ENCODE measurements at places on chromosomes 11 and 22.

DNA sequence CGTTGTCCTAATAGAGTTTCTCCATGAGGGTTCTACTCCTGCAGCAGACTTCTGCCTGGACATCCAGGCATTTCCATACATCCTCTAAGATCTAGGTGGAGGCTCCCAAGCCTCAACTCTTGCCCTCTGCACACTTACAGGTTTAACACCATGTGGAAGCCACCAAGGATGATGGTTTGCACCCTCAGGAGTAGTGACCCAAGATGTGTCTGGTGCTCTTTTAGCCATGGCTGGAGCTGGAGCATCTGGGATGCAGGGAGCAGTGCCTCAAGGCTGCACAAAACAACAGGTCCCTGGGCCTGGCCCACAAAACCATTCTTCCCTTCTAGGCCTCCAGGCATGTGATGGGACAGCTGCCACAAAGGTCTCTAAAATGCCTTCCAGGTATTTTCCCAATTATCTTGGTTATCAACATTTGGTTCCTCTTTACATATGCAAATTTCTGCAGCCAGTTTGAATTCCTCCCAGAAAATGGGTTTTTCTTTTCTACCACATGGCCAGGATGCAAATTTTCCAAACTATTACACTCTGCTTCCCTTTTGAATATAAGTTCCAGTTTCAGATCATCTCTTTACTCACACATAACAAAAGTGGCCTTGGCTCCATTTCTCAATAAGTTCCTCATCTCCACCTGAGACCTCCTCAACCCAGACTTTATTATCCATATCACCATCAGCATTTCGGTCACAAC lies 69.5 kb upstream of the GNAZ start:
- no peak for DNase-seq

- no peak for DNase-seq
These were observed 28.5 kb upstream of the CARD16 start for GRCh38 chr11:105073456-105074165.

- no peak for DNase-seq
These were observed 348.7 kb downstream of the ETS1 start for GRCh38 chr11:128238521-128239265.

GRCh38 chr22:29400576-29400975 lies 12.2 kb upstream of the AP1B1 start:
- no peak for DNase-seq

- DNase-seq, result no peak
These were observed 24.6 kb downstream of the MRGPRD start for GRCh38 chr11:68956142-68956541.

DNA sequence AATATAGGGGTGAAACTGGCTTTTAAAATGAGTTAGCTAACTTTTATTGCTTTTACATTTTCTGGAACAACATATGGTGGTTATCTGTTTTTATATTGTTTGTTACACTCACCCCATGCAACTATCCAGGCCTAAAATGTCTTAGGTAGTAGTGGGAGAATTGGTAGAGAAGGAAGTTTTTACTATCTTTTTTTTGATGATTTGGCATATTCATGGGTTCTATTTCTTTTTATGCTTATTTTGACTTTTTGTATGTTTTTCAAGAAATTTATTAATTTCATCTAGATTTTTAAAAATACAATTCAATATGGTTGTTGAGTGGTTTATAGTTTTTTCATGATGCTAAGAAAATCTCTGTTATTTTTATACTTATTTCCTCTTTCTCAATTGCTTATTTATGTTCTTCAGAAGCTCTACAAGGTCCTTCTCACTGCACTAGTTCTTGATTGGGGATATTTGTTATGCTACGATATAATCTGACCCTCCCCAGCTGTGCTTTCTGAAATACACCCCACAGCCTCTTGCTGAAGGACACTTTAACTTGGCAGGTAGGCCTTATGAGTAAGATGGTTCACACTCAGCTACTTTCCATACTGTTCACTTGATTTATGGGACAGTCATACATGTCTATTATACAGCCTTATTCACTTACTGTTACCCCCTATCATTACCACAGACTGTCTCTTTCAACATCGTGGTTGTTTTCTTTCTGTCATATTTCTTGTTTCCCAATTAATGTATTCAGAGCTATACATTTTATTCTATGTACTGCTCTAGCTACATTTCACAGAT lies 431.2 kb downstream of the METTL15 start:
- no peak for DNase-seq

GRCh38 chr11:67628710-67629385 lies 889 bp downstream of the NUDT8 start:
- DNase-seq, result no peak

- no peak for DNase-seq
These were observed 2.8 kb upstream of the DBX1 start for GRCh38 chr11:20162824-20163782.

- DNase-seq, result no peak
These were observed 27.8 kb downstream of the FCHSD2 start for GRCh38 chr11:73114110-73114834.

DNA sequence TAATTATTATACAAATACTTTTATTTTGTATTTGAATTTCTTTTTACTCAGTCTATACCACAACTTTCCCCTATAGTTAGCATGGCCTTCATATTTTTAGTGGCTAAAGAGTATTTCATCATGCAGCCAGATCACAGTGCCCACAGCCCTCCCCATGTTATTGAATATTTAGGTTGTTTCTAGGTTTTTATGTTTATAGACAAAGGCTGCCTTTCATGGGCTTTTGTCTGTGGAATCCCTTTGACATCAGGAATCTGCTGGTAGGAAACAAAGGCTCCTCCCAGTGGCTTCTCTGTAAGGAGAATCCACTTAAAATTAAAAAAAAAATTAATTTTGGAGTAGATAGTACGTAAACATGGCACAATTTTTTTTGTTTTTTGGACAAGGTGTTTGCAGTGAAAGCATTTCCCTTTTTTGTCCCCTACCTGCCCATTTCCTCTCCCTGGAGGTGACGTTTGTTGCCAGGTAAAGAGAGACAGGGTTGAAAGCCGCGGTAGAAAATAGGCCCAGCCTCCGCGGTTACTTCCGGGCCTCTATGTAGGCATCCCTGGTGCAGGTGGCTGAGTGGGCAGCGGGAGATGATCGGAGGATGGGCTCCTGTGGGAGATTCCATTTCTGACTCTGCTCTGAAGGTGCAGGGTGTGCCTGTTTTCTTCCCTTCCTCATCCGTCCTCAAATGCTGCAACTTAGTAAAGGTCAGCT lies 82.2 kb upstream of the OR4B1 start:
- no peak for DNase-seq

GRCh38 chr11:71279916-71280645 lies 27.7 kb upstream of the SHANK2 start:
- DNase-seq, result no peak
